ENCODE measurements at places on chromosomes 7 and 10. TPM values are rescaled to one million over a fixed set of nuclear protein-coding genes. Genes with fewer than 3 reads are reported as not detected.
A peak's percentile ranks its signal among the peaks of the same experiment; 100 is the strongest.

DNA sequence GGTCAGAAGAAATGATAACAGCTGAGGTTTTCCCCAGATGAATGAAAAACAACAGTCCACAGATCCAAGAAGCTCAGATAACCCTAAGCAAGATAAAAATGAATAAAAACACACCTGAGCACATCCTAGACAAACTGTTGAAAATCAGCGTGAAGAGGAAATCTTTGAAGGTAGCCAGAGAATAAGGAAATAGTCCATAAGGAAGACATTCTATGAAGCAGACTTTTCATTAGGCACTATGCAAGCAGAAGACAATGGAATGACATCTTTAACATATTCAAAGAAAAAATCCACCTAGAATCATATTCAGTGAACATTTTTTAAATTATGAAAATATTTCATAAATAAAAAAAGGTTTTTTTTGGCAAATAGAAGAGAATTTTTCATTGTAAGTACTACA is 15.1 kb upstream of the IL15RA start:
- H3K27ac ChIP-seq: no peak overlapping the region
- H3K36me3 ChIP-seq: peaks cover 21% of the 10 kb centered on the region
- no peaks in the 10 kb centered on the region for H3K27me3 ChIP-seq

The SPDYE18 gene
- total RNA-seq: 1.1 TPM

- no peak for DNase-seq
- no peaks in the 10 kb centered on the region for H3K27me3 ChIP-seq
- H3K27ac ChIP-seq: no peak overlapping the region
- H3K36me3 ChIP-seq: no peaks in the 10 kb centered on the region
- no peaks in the 10 kb centered on the region for H3K4me1 ChIP-seq
Observed at GRCh38 chr10:73117976-73118743, 7.9 kb downstream of the NUDT13 start.

DNA sequence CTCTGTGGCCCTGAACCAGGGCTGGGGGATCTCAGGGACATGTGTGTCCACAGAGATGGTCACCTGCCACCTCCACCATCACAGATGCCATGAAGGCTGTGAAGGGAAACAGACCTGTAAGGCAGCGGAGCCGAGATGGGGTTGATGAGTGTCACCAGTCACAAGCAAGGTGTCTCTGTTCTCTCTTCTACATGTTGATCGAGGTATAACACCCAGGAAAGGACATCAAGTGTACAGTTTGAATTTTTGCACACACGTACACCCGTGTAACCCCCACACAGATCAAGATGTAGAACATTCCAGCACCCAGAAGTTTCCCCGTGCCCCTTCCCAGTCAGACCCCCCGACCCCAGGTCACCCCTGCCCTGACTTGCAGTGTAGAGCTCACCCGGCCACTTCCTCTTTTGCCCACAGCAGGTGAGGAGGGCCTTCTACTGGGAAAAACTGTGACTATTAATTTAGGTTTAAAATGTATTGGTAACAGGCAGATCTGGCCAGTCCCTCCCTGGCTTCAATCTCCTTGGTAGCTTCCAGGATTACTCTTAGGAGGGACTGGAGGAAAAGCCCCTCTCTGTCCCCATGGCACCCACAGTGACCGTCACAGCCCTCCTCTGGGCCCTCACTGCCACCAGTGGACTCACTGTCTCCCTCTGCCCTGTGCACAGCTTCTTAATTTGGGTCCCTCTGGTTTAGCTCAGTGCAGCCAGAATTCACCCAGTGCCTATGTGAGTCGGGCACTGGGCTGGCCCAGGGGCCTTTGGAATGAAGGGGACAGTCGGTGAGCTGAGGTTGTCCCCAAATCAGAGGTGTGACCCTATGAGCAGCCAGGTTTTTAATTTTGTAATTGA is 108.2 kb downstream of the LHPP start:
- DNase-seq: peak; percentile 4
- H3K36me3 ChIP-seq: peaks cover 5% of the 10 kb centered on the region
- H3K4me3 ChIP-seq: no peak overlapping the region
- peak overlapping the region; percentile 84 for H3K27ac ChIP-seq
- H3K27me3 ChIP-seq: peaks cover 2% of the 10 kb centered on the region
- H3K4me1 ChIP-seq: peaks cover 15% of the 10 kb centered on the region

- H3K4me3 ChIP-seq: no peak overlapping the region
- DNase-seq: no peak
- no peaks in the 10 kb centered on the region for H3K36me3 ChIP-seq
- peaks cover 12% of the 10 kb centered on the region for H3K4me1 ChIP-seq
- H3K27me3 ChIP-seq: peaks cover 5% of the 10 kb centered on the region
Observed at GRCh38 chr10:100333661-100334440, 3.8 kb upstream of the PKD2L1 start.

GRCh38 chr7:23167691-23168090 is 14.2 kb upstream of the NUP42 start:
- no peak overlapping the region for H3K4me3 ChIP-seq
- no peaks in the 10 kb centered on the region for H3K27me3 ChIP-seq
- no peak for DNase-seq
- no peak overlapping the region for H3K27ac ChIP-seq
- H3K4me1 ChIP-seq: no peaks in the 10 kb centered on the region

- H3K36me3 ChIP-seq: no peaks in the 10 kb centered on the region
- no peak overlapping the region for H3K4me3 ChIP-seq
- H3K27ac ChIP-seq: no peak overlapping the region
- H3K27me3 ChIP-seq: no peaks in the 10 kb centered on the region
- no peak for DNase-seq
- H3K4me1 ChIP-seq: peaks cover 4% of the 10 kb centered on the region
Observed at GRCh38 chr10:17006631-17007417, 122.8 kb downstream of the CUBN start.

GRCh38 chr10:111281516-111281915 is 204.7 kb downstream of the ADRA2A start:
- DNase-seq: no peak
- H3K36me3 ChIP-seq: no peaks in the 10 kb centered on the region
- no peaks in the 10 kb centered on the region for H3K27me3 ChIP-seq
- no peaks in the 10 kb centered on the region for H3K4me1 ChIP-seq
- H3K27ac ChIP-seq: no peak overlapping the region
- H3K4me3 ChIP-seq: no peak overlapping the region

The ACSM6 gene
- not detected for total RNA-seq
